ENCODE measurements at places on chromosomes 1 and 21.

DNA sequence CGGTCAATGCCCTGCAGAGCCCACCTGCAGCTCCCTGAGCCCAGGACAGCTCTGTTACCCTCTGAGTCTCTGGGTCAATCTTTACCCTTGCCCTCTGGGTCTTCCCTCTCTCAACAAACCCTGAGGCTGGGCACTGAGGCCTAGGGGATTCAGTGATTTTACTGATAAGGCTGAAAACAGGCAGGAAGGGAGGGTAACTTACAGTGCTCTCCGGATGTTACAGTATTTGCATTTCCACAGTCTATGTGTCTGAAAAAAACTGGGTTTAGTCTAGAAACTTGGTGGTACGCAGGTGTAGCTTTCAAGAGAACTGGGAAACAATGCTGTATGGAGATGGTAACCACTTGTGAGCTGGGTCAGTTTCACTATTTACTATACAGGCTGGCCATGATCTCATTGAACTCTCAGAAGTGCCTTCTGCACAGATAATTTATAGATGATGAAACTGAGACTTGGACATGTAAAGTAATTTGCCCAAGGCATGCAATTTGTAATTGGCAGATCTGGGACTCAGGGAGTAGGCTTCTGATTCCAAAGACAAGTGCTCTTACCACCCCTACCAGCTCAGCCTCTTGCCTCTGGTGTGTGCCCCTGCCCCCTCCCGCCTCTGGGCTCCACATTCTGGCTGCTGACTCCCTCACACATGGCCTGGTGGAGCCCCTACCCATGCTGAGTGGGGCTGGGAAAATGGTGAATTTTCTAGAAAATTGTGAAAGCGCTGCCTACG lies 48.8 kb downstream of the TENT5C start:
- DNase-seq, result peak; percentile 49

GRCh38 chr1:2101946-2102345 lies 51.7 kb downstream of the PRKCZ start:
- DNase-seq, result no peak

DNA sequence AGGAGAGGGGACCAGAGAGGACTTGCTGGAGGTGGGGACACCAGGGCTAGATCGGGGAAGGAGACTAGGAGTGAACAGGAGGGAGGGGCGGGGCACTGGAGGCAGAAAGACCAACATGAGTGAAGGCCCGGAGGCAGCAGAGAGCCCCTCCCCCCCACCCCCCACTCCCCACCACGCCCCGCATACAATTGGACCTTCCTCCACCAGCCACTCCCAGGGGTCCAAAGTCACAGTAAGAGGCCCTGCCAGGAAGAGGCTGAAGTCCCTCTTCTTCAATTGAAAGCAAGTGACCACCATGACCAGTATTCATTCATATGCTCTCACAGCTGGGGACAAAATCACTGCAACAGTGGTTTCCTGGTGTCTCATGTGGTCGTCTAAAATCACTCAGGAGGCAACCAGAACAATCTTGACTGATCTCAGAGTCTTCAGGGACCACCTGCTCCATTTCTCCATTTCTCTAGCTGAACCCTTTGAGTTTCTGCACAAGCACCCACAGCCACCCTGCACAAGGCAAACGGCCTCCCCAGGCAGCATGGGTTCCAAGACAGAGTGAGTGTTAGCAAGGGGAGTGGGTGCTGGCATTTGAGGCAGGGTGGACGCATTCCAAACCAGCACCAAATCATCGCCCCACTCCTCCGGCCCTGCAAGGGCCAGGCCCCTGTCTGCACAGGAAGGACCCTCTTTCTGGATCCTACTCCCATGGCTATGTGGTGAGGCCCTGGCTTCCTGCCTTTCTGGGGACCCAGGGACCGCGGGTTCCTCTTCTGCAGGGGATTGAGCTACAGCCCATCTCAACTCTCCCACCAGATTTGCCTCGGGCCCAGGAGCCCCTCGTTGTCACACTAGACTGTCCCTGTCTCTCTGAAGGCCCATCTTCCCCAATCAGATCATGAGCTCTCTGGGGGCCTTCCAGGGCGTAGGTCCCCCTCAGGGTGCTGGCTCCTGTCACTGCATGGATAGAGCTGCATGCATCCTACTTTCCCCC lies 17.0 kb downstream of the LAPTM5 start:
- DNase-seq, result no peak

DNA sequence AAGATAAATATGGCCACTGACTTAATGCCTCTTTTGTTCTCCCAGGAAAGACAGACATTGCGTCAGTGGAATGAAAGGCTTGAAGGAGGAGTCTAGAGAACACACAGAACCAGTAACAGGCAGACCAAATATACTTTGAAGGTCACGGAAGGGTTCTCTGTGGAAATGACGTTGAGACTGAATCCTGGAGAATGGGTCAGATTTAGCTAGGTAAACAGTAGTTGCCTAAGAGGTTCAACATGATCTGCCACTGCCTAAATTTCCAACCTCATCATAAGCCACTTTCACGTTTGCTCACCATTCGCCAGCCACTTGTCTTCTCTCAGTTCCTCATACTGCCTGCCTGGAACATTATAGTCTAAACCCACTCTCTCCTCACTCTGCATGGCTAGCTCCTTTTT lies 20.5 kb downstream of the PLA2G4A start:
- no peak for DNase-seq

DNA sequence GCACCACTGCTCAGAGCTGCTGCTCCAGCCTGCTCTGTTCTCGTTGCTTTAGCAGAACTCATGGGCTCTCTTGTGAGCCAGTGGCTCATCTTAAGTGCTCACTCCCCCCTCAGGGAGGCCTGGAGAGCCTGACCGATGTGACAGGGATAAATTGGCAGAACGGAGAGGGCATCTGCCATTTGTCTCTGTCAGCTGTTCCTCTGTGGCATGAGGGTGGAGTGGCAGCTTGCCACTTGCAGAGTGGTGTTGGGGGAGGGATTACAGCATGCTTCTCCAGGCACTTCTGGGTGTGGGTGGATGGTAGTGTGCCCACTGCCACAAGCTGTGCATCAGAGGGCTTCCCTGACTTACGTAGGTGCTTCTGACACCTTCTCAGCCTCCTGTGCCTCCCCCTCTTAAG lies 229.5 kb downstream of the PAPPA2 start:
- DNase-seq, result no peak

GRCh38 chr1:173052681-173053196 lies 2.0 kb upstream of the TNFSF18 start:
- DNase-seq, result no peak
